ENCODE measurements at places on chromosomes 6 and 20.

DNA sequence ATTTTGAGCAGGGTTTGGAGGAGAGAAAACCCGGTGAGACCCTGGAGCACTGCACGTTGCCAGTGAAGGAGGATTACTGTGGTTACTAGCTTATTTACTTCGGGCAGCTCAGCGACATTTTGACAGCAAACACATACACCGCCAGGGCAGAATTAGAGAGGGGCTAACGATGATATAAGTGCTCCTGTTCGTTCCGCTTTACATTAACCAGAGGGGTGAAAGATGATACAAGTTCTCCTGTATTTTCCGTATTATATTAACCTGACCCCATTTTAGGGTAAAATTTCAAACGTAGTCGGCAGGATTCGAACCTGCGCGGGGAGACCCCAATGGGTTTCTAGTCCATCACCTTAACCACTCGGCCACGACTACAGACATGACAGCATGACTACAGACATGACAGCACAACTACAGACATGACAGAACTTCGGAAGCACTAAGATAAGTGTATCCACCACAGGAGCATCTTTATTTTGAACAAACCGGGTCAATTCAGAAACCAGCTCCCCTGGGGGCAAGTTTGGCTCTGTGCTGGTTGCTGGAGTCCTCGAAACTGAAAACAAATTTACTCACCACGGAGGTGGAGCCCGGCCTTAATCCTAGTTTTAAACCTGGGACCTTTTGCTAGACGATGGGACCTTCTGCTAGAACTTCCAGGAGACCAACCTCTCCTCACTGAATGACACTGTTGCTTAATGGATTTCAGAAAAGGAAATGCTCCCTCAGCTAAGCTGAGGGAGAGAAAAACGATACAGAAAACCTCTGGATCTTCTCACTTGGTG lies 80.4 kb upstream of the ZNF184 start:
- DNase-seq = no peak

GRCh38 chr6:5081955-5082354 lies 3.2 kb upstream of the PPP1R3G start:
- DNase-seq = no peak

DNA sequence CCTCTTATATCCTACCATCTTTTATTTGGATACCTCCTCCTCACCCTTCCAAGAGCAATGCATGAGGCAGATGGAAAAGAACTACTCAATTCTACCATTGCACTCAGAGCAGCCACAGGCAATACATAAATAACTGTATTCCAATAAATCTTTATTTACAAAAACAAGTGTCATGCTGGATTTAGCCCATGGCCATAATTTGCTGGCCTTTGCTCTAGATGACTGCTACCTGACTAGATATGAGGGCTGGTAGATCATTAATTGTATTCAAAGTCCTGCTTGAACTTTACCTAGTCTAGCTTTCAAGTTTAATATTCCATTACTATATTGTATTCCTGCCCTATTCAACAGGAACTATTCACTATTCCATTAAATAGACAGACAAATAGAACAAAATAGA lies 37.1 kb downstream of the AFG1L start:
- no peak for DNase-seq

DNA sequence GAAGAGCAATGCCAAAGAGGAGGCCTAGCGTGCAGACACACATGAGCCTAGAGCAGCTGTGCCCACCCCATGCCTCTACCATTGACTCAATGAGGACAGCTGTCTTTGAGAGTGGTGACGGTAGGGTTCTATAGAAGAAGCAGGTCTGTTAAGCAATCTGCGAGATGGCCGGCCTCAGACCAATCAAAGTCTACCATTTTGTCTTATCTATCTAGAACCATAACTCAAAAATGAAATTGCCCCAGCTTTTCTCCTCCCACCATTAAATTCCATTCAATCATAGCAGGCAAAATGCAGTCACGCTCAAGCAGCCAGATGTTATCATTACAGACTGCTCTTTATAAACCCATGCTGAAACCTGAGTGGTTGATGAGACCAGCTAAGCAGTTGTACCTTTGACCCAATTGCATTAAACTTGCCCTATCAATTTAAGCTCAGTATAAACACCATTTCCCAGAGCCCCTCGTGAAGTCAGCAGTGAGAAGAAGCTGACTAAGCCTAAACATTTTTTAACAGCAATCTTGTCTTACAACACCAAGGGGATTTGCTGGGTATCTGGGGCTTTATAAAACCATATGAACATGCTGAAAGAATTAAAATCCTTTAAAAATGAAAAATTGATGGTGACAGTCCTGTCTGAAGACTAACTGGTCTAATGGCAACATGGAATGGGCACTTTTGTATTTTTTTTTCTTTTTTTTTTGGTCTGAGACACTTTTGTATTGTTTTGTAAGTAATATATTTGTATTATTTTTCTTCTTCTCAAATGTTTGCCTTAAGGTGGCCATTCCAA lies 57.5 kb downstream of the FOXC1 start:
- DNase-seq = no peak

DNA sequence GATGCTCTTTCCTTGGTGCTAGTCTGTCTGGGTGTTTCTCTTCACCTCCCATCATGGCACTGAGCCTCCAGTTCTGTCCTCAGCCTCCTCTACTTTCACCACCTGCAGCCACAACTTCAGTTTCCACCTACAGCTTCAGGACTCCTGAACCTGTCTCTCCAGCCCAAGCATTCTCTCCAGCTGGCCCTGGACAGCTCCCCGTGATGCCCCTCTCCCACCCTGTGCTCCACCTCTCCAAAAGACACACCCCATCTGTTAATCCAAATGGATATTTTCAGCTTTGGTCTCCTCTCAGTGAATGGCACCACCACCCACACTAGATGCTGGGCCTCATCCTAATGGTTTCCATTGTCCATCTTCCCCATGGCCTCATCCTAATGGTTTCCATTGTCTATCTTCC lies 79.5 kb upstream of the NEDD9 start:
- no peak for DNase-seq

GRCh38 chr20:34762031-34762555 lies 57.9 kb downstream of the TP53INP2 start:
- no peak for DNase-seq

DNA sequence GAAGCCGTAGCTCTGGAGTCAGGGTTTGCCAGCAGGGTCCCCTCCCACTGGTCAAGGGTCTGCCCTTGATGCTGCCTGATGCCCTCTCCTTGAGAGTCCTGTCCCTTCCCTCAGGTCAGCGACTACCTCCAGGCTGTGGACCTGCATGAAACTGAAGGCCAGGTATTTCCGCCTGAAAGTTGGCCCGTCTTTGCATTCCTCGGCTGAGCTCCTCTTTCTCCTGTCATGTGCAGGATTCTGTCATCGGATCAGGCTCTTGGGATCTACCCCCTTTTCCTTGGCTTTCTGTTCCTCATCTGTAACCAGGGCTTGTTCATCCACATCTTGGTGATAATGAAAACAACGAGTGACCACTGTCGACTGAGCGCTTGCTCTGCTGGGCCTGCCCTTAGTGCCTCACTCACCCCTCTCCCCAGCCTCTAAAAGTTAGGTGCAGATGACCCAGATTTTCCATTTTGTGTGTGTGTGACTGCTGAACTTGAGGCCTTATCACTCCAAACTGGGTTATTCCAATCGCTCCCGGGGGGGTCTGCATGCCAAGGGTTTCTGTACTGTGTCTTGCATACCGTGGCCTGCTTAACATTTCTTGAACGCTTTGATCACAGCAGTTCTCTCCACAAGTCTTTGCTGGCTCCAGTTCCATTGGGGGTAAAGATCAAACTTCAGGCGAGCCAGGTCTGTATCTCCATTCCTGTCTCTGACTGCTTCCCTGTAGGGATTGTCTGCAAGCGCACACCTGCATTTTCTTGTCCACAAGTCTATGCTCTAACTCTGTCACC lies 81.6 kb downstream of the DTD1 start:
- no peak for DNase-seq

DNA sequence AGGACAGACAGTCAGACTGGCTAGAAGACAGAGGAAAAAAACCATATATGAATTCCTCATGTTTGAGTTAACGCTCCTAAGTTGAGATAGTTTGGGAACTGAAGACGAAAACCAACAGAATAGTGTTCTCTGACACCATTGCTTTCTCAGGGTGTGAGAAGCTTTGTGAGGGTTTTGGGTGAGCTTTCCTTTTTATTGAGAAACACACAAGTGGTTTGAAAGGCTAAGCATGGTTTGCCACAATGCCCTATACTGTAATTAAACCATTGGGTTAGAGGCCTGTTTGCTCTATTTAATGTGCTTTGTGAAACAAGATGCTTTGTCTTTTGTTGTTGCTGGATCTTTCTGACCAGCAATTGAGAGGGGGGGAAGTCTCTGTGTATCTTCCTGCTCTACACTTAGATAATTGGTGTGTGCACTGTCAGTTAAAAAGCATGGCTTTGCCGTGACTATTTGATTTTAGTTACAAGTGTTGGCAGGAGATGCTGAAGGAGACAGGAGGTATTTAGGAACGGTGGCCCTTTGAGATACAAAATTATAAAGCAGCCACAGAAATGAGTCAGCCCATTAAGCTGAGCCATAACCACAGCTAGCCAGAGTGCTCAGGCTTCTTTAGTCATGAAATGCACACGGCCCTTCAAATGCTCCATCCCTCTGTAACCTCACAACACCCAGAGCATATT lies 273.0 kb upstream of the PREP start:
- DNase-seq = no peak
